ENCODE measurements at places on chromosomes 2 and 18.

- DNase-seq, result no peak
These were observed 219.3 kb downstream of the NEDD4L start for GRCh38 chr18:58263055-58263957.

GRCh38 chr2:228039752-228040534 lies 141.5 kb downstream of the SPHKAP start:
- DNase-seq, result no peak

DNA sequence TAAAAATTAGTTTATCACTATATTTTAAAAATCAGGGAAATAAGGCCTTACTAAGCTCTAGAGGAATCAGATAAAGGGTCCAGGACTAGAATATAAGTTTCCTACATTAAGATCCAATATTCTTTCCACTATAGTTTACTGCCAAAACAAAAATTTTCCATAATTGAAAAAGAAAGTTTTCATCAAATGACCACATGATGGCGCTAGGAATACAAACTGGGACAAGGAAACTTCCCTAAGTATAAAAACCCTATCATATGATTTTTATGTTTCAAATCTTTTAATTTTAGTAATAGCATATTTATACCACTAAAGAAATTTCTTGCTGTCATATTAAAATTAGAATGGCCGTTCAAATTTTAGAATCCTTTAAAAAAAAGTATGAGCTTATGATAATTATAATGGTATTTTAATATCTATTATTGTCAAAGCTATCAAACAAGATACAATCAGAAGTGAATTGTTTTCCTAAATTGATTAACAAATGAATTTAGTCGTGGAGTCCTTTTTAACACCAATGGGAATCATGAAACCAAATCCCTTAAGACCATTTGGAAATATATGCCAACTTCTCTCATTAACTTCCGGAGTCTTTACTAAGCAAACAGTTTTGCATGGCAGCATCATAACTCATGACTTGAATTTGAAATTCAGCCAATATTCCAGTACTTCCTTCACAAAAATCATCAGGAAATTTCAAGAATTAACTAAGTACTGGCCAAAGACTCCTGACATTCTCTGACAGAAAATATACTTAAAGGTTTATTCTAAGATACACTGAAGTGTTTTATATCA lies 70.3 kb downstream of the SCN1A start:
- no peak for DNase-seq

GRCh38 chr18:32893915-32894314 lies 121.1 kb upstream of the KLHL14 start:
- DNase-seq, result no peak

DNA sequence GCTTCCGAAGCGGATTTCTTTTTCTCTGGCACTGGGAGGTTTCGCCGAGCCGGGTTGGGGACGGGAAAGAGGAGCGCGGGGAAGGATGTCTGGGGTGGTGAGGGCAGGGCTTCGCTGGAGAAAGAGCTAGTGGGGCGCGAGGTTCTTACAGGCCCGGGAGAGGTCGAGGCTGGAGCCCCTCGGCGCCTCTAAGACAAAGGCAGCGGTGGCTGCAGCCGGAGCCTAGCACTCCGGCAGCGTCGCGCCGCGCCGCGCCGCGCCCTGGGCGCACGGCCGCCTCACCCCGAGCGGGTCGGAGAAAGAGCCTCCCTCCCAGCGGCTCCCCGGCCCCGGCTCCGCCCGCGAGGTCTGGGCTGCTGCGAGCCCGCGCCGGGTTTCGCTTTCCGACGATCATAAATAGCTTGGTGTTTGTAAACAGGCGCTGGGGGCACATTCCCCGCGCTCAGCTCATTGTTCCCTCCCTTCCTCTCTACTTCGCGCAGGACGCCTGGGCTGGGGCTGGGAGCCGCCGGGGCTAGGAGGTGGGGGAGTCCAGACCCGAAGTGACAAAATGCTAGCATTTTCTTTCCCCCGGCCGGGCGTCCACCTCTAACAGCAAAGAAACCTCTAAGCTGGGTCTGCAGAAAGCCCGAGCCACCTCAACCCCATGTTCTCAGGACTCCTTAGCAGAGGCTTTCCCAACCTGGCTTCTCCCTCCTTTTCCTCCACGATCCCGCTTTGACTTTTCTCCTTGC lies 813 bp upstream of the MEIS1 start:
- DNase-seq, result peak; percentile 79

- no peak for DNase-seq
These were observed 620 bp upstream of the GALNT1 start for GRCh38 chr18:35580701-35581539.

GRCh38 chr2:162184359-162184758 lies 32.3 kb upstream of the GCG start:
- DNase-seq, result no peak

DNA sequence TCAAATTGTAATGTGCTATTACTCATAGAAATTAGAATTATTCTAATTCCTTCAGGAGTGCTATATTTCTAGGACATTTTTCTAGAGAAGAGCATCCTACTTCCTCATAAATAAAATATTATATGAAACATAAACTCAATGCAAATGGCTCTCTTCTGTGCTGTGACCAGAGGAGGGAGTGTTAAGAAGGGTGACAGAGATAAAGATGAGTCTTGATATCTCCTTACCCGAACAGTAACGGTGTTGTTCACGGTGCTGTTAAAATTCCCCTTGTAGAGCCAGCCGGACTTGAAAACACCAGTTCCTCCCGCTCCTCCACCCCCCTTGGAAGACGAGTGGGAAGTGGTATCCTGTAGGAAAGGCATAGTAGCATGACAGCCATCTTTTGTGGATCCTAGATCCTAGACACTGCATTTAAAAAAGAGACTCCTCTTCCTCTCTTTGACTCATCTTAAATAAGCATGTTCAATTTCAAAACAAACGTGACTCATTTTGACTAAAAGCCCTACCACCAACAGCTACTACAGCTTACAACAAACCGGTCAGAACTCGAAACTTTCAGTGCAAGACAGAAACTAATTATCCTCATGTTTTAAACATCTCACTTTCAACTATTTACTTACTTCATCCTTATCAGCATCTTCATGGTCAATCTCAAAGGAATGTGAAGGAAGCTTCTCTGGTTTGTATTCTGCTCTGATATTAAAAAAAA lies 156.3 kb downstream of the DOCK10 start:
- no peak for DNase-seq

DNA sequence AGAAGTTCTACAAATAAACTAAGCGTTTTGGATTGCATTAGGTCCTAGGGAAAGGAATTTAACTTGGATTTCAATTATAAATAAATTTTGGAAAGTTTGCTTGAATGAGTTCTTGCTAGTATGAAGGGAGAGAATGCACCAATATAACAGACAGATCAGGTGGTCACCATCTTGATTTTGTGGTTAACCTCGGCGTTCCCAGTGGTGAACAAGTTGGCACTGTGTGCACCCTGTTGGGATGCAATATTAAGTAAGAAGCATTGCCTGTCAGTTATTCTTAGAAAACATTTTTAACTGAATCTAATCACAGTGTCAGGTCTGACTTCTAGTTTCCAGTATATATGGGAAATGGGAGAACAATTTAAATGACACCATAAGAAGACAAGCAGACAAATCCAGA lies 673.4 kb downstream of the SLC4A3 start:
- DNase-seq, result no peak

DNA sequence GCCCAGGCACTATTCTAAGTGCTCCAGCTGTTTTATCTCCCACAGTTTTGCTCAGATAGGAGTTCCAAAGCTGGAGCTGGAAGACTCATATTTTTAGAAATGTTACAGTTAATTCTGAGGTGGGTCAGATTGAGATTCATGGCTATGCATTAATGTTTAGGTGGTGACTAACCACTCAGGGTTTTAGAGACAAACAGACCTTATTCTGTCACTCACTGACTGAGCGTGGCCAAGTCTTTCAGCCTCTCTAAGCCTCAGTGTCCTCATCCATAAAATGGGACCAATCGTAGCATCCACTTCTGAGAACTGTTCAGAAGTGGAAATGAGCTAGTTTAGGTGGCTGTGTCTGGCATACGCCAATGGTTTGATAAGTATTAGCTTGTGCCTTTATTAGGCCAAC lies 4.3 kb upstream of the CASP8 start:
- no peak for DNase-seq

GRCh38 chr2:231360401-231360800 lies 35.1 kb upstream of the B3GNT7 start:
- no peak for DNase-seq

DNA sequence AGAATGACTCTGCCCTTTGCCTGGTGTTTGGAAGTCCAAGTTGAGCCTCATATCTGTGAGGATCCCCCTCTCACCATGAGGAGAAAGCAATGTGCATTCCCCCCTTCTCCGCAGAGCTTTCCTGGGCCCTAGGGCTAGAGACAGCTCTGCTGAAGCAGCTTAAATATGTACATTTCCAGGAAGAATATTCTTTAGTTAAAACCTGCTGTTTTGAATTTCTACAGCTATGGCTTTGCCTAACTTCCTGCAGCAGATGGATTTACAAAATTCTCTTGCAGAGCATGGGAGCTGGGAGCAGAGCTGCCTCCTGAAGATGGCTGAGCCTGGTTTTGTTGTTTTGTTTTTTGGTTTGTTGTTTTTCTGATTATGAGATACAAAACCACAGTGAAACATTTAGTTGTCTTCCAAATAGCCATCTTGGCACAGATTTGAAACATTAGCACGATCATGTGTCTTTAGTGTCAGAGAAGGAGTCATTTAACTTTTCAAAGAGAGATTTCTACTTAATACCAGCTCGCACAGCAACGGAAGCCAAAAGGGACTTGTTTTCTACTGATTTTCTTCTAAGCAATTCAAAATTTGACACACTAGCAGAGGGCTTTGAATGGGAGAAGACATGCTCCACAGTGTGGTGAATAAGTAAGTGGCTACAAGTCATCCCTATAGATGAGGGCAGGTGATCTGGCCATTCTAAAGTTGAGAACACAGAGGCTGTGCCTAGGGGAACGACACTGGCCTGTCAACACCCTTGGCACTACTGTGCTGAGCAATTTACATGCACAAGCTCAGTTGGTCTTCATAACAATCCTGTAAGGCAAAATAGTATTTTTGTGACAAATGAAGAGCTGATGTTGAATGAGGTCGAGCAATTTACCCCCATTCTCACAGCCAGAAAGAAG lies 222.6 kb downstream of the MREG start:
- no peak for DNase-seq
